PC-9 (cell line): ENCODE measurements at places on chromosomes 12 and 14.
A peak's percentile ranks its signal among the peaks of the same experiment; 100 is the strongest.

DNA sequence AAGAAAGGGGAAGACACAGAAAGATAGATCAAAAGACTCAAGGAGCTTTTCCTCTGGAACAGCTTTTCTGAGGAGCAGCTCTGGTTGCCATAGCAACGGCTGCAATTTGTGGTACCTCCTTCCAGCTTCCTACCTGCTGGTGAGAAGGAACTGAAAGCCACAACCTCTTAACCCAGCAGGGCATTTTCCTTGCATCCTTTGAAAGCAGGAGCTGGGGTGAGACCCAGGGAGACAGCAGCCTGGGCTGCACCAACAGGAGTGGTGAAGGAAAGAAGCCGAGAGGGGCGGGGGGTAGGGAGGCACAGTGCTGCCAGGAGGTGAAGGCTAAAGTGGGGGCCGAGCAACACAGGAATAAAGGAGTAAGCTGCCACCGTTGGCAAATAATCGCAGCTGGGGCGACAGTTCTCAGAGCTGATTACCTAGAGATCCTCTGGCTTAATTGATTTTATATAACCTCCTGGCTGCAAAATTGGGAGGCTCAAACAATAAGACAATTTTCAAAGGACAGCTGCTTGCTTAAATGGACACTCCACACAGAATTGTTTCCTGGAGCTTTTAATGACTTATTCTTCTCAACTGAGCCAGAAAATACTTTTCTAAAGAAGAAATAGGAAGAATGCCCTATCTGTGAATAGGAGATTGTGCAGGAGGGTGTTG is 129.4 kb downstream of the RPAP3 start:
- DNase-seq, result no peak

- DNase-seq, result no peak
Observed at GRCh38 chr14:87686746-87687145, 306.2 kb downstream of the GALC start.

DNA sequence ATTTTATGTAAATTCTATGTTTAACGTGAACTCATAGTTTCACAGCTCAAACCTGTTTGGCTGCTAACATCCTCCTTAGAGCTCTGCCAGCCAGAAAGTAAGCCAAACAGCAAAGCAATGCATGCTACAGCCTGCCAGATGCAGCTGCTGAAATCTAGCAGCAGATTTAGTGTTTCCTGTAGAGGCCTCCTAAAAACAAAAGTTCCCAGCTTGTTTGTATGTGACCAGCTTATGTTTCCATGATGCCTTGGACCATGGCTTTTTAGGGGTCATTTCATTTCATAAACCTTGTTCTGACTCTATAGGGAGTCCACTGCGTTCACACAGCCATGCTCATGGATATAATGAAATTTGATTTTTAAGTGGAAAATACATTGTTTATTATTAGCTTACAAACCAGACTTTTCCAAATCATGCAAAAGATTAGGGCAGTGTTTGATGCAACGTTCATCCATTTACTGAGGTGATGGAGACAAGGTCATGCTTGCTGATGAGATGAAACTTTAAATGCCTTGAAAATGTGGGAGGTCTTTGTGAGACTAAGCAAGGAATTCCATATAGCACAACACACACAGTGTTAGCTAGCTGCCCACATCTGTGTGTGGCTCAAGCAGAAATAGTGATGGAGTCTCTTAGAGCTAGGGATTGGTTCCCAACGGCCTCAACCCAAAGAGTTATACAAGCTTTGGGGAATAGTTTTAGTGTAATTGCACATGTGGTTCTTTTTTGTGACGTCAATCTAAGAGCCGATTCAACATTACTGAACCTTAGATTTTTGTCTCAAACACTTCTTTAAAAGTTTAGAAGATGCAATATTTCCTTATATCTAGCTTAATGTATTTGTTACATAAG is 157.5 kb upstream of the LRIG3 start:
- DNase-seq, result no peak

- no peak for DNase-seq
Observed at GRCh38 chr12:3571724-3572123, 80.7 kb downstream of the PRMT8 start.

DNA sequence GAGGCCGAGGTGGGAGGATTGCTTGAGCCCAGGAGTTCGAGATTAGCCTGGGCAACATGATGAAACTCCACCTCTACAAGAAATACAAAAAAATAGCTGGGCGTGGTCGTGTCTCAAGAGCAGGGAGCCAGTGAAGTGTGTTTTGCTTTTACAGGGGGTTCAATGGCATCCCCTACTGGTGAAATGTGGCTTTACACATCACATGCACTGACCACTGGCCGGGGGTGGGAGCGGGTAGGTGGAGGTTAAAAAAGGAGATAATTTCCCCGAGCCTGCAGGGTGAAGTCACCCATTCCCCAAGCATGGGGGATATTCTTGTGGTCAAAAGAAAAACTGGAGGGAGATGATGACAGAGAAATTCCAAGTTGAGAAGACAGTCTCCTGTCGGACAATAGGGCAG is 63.6 kb upstream of the PWP1 start:
- DNase-seq, result no peak

DNA sequence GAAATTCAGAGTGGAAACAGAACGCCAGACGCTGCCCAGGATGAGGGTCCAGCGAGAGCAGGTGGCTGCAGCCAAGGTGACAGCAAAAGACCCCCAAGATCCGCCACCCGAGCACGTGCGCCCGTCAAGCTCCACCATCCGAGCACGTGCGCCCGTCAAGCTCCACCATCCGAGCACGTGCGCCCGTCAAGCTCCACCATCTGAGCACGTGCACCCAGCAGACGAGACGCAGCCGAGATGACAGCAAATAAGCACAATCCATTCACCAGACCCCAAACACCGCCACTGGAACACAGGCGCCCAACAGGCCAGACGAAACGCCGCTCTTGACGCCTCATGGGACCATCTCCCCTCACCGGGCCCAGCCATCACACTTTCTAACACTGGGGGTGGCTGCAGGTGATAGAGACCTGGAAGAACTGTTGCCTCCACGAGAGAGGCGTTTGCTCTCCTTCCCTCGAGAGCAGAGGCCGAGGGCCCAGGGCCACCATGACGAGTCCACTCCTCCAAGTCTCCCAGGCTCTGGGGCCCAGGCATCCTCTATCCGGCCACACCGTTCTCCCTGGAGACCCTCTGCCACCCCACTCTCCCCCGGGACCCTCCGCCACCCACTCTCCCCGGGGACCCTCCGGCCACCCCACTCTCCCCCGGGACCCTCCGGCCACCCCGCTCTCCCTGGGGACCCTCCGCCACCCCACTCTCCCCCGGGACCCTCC is 62.1 kb upstream of the GALNT9 start:
- DNase-seq, result no peak

GRCh38 chr14:34496679-34497513 is 34.9 kb upstream of the SPTSSA start:
- peak; percentile 70 for DNase-seq

- DNase-seq, result no peak
Observed at GRCh38 chr12:12240662-12241340, 26.0 kb downstream of the LRP6 start.

- no peak for DNase-seq
Observed at GRCh38 chr14:76974365-76974764, 54.1 kb downstream of the IRF2BPL start.

- DNase-seq, result peak; percentile 96
Observed at GRCh38 chr12:93785249-93786010, 108.3 kb downstream of the CRADD start.

- peak; percentile 84 for DNase-seq
Observed at GRCh38 chr12:124863416-124864325, at the start of gene SCARB1. Gene SCARB1, minus strand, starts transcription at chr12:124863864. Its CDS starts 144 bp downstream, at chr12:124863720.
